ENCODE measurements at places on chromosomes 11 and 22.

DNA sequence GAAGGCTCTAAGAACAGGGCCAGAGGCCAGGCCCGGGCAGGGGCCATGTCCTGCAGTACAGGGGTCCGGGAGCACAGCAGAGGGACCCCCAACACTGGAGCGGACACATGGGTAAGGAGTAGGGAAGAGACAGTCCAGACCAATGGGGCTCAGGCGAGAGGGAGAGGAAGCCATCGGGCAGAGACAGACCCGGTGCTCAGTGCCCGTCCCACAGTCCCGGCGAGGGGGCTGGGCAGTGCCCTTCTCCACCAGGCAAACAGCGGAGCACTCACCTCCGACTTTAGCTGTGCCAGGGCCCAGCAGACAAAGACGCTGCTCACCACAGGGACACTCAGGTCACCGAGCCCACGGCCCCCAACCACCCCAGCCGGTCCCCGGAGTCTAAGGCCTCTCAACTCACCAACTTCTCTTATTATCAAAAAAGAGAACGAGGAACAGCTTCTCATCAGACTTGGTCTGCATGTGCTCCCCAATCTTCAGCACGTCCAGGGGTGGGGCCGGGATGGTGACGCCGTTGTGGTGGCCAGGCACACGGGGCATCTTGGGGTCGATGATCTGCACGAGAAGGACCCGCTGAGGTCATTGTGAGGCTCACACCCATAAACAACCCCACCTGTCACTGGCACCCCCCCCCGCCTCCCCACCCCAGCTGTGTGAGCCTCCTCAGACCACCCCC lies 52.3 kb downstream of the BRD1 start:
- DNase-seq: no peak

- no peak for DNase-seq
These were observed 33.3 kb downstream of the KIAA1671 start for GRCh38 chr22:24985826-24986214.

DNA sequence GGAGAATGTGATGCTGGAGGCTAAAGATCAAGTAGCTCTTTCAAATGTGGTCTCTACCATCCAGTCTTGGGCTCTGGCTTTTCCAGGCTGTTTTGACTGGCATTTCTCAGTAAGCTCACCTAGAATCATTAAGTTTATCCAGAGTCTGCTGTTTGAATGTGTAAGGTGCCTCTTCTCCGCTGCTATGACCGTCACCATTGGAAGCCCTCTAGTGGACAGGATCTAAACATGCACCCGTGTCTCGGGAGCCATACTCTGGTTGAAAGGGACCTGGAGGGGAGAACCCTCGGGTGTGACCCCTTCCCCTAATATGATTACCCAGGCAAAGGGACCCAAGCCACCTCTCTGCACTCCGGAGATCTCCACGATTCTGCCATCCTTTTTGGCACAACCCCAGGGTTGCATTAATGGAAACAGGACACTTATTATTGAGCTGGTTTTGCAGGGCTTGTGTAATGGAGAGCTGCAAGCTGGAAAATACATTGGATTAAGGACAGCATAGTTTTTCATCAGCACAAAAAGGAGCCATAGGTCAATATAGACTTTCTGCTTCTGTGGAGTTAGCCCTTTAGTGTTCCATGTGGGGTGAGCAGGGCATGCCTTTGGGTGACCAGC lies 191.0 kb upstream of the LARGE1 start:
- DNase-seq: no peak

GRCh38 chr11:118763041-118763440 lies 27.9 kb downstream of the DDX6 start:
- no peak for DNase-seq

- DNase-seq: no peak
These were observed 23.7 kb upstream of the SLC35F2 start for GRCh38 chr11:107882095-107882820.

DNA sequence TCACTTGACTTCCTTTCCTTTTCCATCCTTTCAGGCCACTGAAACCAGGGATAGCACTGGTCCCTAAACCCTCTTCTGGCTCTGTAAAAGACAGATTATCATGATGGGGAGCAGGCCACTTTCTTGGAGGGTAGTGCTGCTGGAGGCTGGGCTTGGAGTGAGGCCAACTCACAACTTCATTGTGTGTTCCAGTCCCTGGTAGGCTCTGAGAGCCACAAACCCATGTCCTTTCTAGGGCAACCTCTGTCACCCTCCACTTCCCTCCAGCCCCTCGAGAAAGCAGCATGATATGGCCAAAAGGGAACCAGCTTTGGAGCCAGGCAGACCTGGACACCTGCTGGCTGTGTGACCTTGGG lies 2.3 kb downstream of the TKFC start:
- DNase-seq: no peak

DNA sequence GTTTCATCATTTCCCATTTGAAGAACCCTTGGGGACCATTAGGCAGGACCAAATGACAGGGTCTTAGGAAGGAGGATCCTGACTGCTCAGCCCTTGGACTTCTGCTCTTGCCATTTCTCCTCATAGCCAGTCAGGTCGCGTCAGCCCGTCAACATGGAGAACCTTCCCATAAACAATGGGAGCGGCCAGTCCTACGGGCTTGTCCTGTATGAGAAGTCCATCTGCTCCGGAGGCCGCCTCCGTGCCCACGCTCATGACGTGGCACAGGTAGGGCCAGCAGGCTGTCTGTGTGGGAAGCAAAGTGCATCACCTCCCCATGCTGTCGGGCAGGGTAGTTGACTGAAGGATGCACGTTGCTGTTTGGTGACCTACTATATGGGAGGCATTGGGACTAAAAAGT lies 19.6 kb upstream of the GLB1L2 start:
- no peak for DNase-seq

- no peak for DNase-seq
These were observed 238.0 kb upstream of the NARS2 start for GRCh38 chr11:78812513-78813293.

GRCh38 chr22:45203150-45203951 lies 37.3 kb downstream of the KIAA0930 start:
- DNase-seq: no peak

DNA sequence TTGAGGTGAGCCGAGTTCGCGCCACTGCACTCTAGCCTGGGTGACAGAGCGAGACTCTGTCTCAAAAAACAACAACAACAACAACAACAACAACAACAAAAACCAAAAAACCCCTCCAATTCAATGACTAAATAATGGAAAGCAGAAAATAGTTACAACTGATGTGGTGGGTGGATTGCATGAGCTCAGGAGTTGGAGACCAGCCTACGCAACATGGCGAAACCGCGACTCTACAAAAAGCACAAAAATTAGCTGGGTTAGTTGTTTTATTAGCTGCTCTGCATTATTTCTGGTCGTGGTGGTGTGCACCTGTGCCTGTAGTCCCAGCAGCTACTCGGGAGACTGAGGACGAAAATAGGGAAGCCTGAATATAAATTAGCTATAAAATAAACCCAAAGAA lies 2.6 kb upstream of the PATL1 start:
- DNase-seq: no peak

- DNase-seq: no peak
These were observed 435.5 kb downstream of the TBC1D22A start for GRCh38 chr22:47197773-47198500.

DNA sequence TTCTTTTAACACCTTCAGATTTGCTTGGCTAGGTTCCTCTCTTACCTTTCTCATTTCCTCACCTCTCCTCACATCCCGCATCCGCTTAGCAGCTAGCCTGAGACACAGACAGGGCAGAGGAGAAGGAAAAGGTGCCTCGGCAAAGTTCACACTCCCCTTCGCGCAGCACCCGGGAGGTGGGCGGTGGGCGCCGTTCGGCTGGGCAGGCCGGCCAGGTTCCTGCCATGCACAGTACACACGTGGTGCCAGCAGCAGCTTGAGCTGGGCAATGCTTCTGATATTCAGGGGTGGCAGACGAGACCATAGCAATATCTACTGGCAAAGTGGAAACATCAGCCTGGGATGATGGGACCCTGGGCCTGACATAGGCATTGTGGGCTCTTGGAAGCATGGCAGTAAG lies 3.3 kb downstream of the NTM start:
- no peak for DNase-seq

GRCh38 chr11:16879690-16880089 lies 134.5 kb downstream of the PLEKHA7 start:
- no peak for DNase-seq

DNA sequence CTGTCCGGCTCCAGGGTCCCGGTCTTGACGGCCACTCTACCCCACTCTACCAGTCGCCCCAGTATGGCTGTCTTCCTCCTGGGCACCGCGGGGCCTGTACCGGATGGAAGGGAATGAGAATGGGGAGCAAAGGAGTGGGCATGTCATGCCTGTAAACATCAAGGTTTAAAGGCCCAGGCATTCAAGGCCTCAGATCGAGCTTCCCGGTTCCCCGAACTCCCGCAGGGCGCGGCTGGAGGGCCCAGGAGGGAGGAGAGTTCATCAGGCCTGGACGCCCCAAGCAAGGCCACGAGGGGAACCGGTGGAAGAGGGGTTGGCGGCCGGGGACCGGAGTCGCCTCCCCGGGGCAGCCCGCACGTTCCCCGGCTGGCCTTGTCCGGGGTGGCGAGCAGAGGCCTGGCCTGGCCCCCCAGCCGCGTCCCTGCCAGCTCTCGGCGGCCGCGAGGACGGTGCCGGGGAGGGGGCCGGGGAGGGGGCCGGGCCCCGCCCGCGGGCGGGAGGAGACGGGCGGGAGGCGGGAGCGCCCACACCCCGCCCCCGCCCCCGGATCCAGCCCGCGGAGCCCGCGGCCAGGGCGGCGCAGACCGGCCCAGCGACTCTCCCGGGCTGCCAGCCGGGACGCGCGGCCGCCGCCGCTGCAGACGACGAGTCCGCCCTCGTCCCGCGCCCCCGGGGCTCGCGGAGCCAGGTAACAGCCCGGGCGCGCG lies at the start of gene CDC42EP1:
Gene CDC42EP1 (plus strand): TSS at position 580 of the 707 bp plus-strand sequence. CDS start 5,870 bp downstream, outside the sequence.
- no peak for DNase-seq

- no peak for DNase-seq
These were observed 4.6 kb downstream of the SNAP29 start for GRCh38 chr22:20863366-20863765.

GRCh38 chr11:61594907-61595257 lies 14.0 kb upstream of the SYT7 start:
- no peak for DNase-seq

DNA sequence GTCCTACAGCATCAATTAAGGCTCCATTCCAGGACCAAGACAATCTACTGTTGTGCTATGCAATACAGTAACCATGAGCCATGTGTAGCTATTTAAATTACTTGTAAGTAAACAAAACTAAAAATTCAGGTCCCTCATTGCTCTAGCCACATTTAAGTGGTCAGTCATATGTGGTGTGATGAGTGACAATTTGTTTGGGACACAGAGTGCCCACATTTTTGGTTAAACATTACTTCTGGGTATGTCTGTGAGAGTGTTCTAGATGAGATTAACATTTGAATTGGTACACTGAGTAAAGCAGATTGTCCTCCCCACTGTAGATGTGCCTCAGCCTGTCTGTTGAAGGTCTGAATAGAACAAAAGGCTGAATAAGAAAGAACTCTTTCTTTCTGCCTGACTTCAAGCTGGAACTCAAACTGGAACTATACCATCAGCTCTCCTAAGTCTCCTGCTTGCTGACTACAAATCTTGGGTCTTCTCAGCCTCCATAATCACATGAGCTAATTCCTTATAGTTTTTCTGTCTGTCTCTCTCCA lies 15.8 kb downstream of the KBTBD3 start:
- DNase-seq: no peak

DNA sequence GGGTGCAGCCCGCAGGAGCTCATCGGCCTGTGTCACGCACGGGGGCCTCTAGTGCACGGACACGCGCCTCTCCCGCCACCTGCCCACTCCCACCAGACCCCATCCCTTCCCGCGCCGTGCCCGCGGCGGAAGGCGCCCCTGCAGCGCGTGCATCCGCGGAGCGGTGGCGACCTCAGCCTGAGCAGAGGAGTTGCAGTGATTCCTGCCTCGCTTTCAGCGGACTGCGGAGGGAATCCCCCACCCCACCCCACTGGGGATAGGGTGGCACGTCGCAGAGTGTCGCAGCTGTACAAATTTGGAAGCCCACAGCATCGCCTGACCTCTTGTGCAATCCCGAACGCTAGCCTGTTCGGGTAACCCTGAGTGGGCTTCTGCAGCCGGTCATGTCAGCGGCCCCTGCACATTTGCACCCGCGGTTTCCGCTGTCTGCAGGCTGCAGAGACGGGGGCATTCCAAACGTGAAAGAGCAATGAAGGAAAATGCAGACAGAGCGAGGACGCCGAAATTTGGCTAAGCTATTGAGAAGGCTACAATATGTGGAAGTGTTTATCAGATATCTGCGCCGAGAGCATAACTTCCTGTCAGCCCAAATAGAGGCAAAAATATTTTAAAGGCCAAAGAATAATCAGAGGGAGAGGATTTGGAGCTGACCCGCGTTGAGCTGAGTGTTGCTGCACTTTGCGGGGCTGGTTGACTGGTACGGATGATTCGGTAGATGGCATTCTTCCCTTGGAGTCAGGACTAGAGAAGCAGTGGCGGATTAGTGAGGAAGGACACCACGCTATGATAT lies 617 bp upstream of the ARHGAP20 start:
- DNase-seq: no peak

DNA sequence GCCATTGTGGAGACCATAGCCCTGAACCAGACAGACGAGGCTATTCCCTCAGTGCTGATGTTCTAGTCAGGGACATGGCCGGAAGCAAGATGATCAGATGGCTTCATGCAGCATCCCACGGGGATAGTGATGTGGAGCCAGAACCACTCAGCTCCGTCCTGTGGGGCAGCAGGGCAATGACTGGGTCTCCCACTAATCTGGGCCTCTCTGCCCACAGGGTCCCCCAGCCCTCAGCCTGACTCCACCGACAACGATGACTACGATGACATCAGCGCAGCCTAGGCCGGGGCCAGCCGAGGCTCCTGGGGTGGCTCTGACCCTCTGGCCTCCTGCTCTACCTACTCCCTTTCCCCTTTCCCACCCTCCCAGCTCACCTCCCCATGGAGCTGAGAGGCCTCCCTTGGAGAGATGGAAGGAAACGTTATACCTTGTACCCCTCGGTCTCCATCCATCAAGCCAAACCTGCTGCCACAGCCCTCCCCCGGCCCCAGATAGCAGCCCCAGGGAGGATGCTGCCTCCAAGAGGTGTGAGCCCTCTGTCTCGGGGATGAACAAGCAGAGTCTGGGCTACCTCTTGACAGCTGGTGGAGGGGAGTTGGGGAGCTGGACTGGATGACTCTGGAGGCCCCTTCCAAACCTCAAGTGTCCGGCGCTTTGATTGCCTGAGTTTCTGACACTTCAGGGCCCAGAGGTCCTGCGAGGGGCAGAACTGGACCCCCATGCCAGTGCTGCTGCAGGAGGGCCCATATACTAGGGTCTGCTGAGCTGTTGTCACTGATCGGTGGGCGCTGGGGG lies 47.8 kb downstream of the CD6 start:
- DNase-seq: no peak

DNA sequence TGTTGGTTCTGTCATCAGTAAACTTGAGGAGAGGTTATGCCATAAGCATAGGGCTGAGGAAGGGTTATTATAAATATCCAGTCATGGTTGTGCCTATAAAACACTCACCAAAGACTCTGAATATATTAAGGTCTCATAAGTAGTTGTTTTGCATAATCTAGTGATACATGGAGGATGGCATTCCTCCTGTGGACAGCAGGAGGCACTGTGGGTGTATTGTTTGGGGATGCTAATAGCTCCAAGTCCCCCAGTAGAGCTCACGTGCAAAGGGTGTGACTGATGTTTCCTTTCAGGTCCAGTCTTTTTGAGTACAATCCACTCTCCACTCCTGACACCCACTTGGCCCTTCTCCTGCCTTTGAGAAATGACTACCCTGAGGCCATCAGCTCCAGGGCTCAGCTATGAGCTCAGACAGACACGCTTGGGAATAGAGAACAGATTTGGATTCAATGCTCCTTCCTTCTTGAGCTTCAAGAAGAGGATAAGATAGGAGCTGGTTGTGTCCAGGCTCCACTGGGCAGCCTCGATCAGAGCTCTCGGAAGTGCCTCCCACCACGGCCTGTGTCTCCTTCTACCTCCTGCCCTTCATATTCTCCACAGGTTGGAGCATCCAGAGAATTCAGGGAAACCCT lies 85.2 kb upstream of the IGLL5 start:
- DNase-seq: no peak

All from stimulated activated CD8-positive, alpha-beta memory T cell treated with anti-CD3 and anti-CD28 coated beads, Interleukin-4, amount 100 ng/mL, for 4 hours (primary cell).